Kidney (tissue), 22 donors: ENCODE measurements at places on chromosomes 7 and 10. TPM values are rescaled to one million over a fixed set of nuclear protein-coding genes. Genes with fewer than 3 reads are reported as not detected.
A peak's percentile ranks its signal among the peaks of the same experiment; 100 is the strongest.

DNA sequence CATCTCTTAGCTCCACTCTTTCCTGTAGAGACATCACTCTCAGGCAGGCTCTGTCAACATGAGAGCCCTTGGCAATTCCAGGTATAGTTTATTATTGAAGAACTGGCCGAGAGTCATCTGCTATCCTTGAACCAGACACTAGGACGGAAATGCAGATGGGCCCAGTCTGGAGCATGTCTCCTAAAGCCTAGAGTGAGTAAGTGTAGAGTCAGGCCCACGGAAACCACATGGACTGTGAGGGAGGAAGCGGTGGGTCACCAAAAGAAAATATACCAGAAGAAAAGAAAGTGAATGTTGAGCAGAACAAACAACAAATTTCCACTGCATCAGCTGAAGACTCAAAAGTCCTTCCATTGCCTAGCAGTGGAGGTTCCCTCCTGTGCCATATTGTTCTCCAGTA, 15.7 kb upstream of the RELN start:
- no peak for DNase-seq

DNA sequence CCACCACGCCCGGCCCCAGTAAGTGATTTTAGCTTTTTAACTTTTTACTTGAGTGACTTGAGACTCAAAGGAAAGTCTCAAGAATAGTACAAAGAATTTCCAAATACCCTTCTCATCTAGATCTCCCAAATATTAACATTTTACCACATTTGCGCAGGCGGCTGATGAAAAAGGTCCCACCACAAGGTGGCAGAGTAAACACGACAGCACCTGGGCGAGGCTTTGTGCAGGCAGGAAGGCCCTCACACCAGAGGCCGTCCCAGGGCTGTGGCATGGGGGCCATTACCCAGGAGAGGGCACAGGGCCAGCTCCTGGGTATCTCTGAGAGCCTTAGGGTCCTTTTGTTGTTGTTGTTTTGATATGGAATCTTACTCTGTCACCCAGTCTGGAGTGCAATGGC, 50.0 kb upstream of the WIPI2 start:
- no peak for DNase-seq

GRCh38 chr10:127872011-127872761, 20.6 kb downstream of the CLRN3 start:
- no peak for DNase-seq

DNA sequence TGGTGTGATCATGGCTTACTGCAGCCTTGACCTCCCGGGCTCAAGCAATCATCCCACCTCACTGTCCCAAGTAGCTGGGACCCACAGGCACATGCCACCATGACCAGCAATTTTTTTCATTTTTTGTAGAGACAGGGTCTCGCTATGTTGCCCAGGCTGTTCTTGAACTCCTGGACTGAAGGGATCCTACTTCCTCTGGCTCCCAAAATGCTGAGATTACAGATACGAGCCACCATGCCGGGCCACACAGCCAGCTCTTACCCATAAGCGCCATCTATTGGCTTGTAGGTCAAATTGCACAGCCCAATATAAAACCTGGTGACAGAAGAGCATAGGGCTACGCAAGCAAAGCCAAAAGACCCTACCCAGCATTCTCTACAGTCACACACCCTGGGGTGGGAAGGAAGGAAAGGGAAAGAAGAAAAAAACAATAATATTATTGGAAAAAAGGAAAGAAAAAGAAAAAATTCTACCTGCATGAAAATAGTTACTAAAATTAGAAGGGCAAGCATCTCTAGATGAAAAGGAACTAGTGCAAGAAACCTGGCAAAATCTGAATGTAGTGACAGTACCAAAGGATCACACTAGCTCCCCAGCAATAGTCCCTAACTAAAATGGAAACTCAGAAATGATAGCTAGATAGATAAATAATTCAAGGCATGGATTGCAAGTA, 29.4 kb upstream of the AMPH start:
- peak; percentile 22 for DNase-seq

UFSP1 gene
- 3.8 TPM for polyA plus RNA-seq

GRCh38 chr7:142629588-142630260, 119.5 kb upstream of the PRSS1 start:
- DNase-seq: no peak

DNA sequence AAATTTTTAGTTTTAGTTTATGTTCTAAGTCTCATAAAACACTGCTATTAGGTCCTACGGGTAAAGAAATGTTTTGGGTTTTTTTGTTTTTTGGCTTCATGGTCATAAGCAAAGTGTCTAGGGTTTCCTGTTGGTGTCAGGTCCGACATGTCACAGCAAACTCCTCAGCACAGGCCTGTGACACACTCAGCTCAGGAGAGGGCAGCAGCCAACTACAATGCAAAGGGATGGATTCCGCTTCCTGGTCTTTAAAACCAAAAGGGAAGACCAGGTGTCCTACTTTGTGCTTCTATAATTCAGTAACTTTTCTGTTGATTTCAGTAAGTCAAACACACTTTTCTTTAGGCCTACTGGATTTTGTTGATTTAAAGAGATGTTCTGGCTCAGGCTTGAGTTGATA, 83.8 kb upstream of the MACROH2A2 start:
- peak; percentile 68 for DNase-seq

- no peak for DNase-seq
Observed at GRCh38 chr10:124685261-124685660, 58.9 kb downstream of the FAM53B start.
